CD4-positive, alpha-beta T cell treated with Interleukin-10 for 1 hour (primary cell): ENCODE measurements at places on chromosomes 5 and 9.
A peak's percentile ranks its signal among the peaks of the same experiment; 100 is the strongest.

- no peak for DNase-seq
Observed at GRCh38 chr9:69223605-69224004, 49.5 kb downstream of the TJP2 start.

GRCh38 chr9:111917980-111918379, 21.4 kb downstream of the UGCG start:
- DNase-seq = no peak

DNA sequence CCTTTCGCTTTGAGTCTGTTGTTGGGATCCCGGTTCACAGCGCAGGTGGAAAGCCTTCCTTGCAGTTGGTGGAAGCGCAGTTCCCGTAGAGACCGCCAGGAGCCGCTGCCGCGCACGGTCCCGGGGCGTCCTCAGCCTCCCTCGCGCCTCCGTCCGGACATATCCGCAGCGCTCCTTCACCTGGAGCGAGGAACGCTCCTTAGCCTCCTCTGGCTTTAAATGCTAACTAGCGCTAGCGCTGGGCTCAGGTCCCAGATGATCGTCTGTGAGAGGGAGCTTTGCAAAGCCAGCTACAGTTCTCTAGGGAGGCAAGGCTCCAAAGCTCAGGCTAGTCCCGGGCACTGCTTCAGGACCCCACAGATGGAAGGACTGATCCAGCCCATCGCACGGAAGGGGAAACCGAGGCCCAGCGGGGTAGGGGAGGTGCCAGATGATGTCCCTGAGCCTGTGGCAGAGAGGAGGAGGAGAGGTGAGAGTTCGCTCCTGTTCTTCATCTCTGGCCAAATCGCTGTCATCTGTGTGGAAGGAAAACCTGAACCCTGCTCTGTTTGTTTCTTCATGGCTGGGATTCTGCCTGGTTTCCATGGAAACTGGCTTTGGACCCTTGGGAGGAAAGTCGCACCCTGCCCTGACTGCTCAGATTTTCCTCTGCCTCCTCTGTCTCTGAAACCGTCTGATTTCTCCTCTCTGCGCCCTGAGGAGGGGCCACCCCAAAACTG, 31.4 kb downstream of the COL15A1 start:
- DNase-seq = peak; percentile 78

DNA sequence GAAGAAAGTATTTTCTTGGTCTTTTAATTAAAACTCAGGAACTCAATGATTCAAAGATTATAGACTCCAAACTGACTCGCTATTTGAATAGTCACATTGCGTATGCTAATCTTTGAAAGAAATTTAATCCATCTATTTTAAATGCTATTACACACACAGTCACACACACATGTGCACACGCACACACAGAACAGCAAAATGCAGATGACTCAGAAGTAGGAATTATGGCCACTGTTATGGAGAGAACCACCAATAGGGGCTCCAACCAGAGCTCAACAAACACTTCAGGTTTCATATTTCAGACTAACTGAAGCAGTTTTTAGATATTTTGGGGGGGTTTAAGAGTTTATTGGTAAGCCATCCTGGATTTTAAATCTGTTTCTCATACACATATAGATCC, 1917.9 kb downstream of the EFNA5 start:
- no peak for DNase-seq

DNA sequence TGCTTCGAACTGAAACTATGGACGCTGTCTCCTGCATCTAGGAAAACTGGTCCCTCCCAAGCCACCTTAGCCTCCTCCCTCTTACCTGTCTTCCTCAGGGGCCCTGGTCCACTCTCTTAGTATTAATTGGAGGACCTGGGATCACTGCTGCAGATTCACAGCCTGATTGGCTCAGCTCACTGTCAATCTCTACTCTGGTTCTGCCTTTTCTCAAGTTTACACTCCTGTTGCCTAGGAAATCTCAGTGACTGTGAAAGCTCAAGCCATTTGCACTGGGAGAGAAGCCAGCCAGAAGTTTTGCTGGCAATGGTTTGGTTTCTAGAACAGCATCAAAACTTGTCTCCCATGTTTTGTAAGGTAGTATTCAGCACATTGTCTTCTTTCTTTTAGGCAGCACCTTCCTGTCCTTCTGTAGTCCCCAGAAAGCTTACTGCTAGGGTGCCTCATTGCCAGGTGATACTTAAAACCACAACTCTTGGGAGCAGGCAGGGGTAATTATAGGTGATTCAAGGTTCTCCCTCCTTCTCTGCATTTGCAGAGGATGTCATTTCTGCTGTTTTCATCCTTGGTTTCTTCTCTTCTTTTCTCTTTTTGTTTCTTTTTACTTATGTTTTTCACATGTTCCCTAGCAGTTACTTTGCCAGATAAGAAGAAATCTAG, at the start of gene CAPSL:
Gene CAPSL (minus strand): TSS at position 55 of the 660 bp plus-strand sequence. CDS start 17,502 bp downstream, outside the sequence.
- no peak for DNase-seq

GRCh38 chr9:72333197-72333596, 31.8 kb downstream of the ZFAND5 start:
- DNase-seq = no peak

DNA sequence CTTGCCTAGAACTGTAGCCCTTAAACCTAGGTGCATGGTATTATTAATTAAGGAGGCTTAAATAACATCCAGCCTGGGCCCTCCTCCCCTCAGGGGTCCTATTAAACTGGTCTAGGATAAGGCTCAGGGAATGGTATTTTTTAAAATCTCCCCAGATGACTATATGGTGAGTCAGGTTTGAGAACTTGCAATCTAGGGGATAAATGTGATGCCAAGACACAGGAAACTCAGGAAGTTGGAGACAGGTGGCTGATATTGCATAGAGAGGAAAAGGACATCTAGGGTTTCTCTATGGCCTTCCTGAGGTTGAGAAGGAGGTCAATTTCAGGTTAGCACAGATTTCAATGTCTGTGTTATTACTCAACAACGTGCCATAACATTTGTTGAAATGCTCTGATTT, 581.0 kb downstream of the TLE1 start:
- no peak for DNase-seq

DNA sequence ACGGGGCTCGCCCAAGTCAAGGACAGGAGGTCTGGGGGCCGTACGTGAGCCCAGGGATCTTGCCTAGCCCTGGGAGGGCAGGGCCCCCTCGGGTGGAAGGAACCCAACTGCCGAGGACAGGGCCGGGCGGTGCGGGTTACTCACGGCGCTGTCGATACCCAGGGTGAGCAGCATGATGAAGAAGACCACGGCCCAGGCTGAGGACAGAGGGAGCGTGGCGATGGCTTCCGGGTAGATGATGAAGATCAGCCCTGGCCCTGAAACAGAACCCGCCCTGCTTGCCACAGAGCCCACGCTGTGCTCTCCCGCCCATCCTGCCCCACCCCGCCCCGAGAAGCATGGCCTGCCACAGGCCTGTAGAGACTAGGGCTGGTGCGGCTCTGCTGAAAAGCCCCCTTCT, 34.1 kb downstream of the SLC6A3 start:
- DNase-seq = no peak

DNA sequence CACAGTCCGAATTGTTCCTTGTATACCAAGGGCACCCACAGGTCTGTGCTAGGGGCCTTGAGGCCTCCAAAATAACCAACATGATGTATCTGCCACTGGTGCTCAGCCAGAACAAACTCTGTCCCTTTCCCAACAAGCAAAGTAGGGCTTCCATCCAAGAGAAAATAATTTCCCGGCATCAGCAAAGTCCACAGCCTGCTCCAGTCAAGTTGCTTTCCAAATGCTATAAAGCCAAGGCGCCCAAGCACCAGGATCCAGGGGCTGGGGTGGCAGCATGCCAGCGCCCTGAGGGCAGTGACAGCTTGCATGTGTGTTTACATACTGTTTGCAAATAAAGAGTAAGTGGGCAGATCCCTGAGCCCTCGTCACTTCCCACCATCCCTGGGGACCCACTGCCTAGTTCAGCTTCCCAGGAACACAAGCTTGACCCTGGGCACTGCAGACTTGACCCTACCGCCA, 155.9 kb downstream of the ERCC6L2 start:
- DNase-seq = no peak

DNA sequence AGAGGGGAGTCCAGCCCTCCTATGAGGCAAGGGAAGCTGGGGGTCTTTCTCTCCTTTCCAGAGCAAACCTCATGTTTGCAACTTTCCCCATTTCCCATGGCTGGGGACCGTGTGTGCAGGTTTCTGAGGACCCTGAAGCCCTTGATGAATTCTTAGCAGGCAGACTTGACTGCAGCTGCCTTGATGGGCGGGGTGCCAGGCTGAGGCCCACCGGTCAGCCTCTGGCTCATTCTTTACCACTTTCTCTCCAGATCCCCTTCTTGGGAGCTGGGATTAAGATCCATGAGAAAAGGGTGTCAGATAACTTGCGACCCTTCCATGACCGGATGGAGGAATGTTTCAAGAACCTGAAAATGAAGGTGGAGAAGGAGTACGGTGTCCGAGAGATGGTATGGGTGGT, 30.0 kb upstream of the FOXI1 start:
- DNase-seq = no peak

DNA sequence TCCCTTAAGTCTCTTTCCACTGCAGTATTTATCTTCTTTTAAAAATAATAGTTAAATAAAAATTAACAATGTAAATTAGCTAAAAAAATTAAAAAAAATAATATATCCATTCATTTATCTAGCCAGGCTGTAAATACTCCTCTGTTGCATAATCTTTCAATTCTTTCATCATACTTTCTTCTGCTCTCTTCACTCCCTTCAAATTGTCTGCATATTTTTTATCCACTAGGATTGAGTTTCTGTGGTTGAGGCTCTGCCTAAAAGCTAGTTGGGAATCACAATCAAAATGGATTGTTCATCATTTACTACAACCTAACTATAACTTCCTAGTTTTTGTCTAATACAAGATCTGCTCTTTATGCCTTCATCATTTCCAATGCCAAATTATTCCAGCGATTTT, 182.2 kb downstream of the PDE4D start:
- DNase-seq = no peak

DNA sequence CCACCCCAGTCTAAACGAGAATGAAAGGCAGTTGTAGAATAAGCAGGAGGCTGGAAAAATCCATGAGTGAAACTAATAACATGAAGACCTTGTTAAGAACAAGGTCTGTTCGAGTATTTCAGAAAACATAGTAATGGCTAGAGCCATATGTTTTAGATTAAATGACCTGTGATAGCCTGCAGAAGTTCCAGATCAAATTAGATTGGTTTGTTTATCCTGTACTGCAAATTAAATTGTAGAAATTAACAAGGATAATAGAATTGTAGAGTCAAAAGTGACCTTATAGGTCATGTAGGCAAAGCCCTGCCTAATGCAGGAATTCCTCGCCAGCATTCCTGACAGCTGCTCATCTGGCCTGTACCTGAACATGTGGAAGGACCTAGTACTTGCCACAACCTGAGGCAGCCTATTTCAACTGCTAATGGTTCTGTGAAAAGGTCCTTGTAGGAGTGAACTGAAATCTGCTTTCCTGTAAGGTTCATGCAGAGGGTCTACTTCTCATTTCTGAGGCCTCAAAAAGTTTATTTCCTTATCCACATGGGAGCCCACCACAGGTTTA, 17.2 kb downstream of the LIX1 start:
- DNase-seq = no peak

DNA sequence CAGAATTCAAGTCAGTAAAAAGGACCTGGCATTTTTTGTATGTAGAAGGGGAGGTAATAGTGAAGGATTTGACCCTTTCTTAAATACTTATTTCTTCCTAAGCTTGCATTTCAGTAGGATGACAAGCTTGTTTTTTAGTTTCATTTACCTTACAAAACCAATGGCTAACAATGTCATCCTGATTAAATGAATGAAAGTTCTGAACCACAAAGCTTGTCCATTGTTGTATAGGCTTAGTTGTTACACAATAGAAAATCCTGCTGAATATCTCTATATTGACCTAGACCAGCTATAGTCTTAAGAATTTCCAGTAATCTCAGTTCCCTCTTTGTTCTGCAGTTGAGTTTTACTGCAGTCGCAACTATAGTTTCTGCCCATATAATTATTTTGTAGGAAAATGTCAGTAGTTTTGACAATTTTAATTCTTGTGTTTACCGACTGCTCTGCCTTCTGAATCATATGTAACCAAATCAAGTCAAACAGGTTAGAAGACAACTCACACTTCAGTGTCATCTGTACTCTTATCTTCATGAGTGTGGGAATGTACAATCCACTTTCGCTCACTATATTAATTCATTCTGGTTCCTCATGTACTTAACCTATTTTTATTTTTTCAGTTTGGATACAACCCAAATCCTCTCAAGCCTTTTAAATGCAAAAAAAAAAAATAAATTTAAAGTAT, 195.7 kb downstream of the CD180 start:
- DNase-seq = no peak

GRCh38 chr5:25181249-25181648, 536.5 kb upstream of the CDH10 start:
- DNase-seq = no peak

DNA sequence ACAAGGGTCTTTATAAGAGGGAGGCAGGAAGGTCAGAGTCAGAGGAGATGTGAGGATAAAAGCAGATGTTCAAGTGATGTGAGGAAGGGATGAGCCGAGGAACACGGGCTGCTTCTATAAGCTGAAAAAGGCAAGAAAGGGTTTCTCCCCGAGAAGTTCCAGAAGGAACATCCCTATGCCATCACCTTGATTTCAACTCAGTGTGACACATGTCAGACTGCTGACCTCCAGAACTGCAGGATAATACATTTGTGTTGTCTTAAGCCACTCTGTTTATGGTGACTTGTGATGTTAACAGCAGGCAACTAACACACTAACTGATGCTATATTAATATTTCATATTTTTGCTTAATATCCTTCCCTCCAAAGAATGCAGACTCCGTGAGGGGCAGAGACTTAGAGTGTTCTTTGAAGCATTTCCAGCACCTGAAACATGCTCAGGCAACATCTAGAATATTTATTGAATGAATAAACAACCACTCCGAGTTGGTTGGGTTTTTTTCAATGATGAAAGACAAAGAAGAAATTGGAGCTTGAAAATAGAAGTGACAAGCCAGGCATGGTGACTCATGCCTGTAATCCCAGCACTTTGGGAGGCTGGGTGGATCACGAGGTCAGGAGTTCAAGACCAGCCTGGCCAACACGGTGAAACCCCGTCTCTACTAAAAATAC, 77.6 kb upstream of the ADRA1B start:
- no peak for DNase-seq

GRCh38 chr5:153711755-153712154, 221.3 kb downstream of the GRIA1 start:
- no peak for DNase-seq

- DNase-seq = no peak
Observed at GRCh38 chr5:115415143-115415491, 118.7 kb upstream of the CCDC112 start.
